ENCODE measurements at places on chromosomes 13 and 19. TPM values are rescaled to one million over a fixed set of nuclear protein-coding genes. Genes with fewer than 3 reads are reported as not detected.

- H3K27me3 ChIP-seq: peaks cover 3% of the 10 kb centered on the region
- H3K36me3 ChIP-seq: no peaks in the 10 kb centered on the region
- no peak overlapping the region for H3K27ac ChIP-seq
- H3K4me3 ChIP-seq: no peak overlapping the region
- no peaks in the 10 kb centered on the region for H3K4me1 ChIP-seq
These were observed 80.0 kb upstream of the FREM2 start for GRCh38 chr13:38606699-38607535.

GRCh38 chr19:49461656-49462055 lies 8.6 kb downstream of the ALDH16A1 start:
- DNase-seq: no peak
- peaks cover 87% of the 10 kb centered on the region for H3K36me3 ChIP-seq
- no peak overlapping the region for H3K4me3 ChIP-seq
- H3K27me3 ChIP-seq: no peaks in the 10 kb centered on the region

Gene INSR
- total RNA-seq: 33.4 TPM

Gene METTL21C
- not detected for total RNA-seq

GRCh38 chr19:31171936-31172335 lies 177.3 kb downstream of the TSHZ3 start:
- H3K36me3 ChIP-seq: no peaks in the 10 kb centered on the region
- no peaks in the 10 kb centered on the region for H3K4me1 ChIP-seq

- H3K27me3 ChIP-seq: no peaks in the 10 kb centered on the region
- no peak overlapping the region for H3K27ac ChIP-seq
- DNase-seq: no peak
- no peak overlapping the region for H3K4me3 ChIP-seq
These were observed 13.3 kb upstream of the MISP start for GRCh38 chr19:737591-738093.

Gene CDX2
- not detected for total RNA-seq

Gene RAB3A
- total RNA-seq: 0.44 TPM

- H3K27me3 ChIP-seq: no peaks in the 10 kb centered on the region
- H3K36me3 ChIP-seq: no peaks in the 10 kb centered on the region
- peak overlapping the region; percentile 73 for H3K27ac ChIP-seq
- H3K4me3 ChIP-seq: no peak overlapping the region
These were observed 76.1 kb upstream of the PCDH8 start for GRCh38 chr13:52924289-52925148.

DNA sequence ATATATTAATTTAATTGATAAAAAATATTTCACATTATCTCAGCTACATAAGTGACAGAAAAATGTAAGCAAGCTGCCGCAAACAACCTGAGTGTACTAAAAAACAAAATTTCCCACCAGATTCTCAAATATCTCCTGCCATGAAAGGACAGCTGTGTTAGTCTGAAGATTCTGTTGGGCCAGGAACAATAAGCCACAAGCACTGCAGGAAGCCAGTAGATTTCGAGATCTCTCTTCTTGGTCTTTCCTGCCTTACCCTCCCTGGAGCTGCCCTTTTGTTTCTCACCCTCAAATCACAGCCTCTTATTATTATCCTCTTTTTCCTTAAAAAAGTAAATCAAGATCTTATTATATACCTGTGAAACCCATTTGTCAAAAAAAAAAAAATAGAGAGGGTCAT lies 165.6 kb downstream of the EFNB2 start:
- no peak overlapping the region for H3K27ac ChIP-seq
- no peak for DNase-seq
- no peaks in the 10 kb centered on the region for H3K27me3 ChIP-seq
- no peaks in the 10 kb centered on the region for H3K4me1 ChIP-seq

- H3K27me3 ChIP-seq: no peaks in the 10 kb centered on the region
- no peaks in the 10 kb centered on the region for H3K4me1 ChIP-seq
- no peak overlapping the region for H3K4me3 ChIP-seq
- H3K27ac ChIP-seq: no peak overlapping the region
These were observed 547.3 kb upstream of the MIR17HG start for GRCh38 chr13:90800082-90800746.

Gene PSG11
- not detected for total RNA-seq

Gene NCR1
- not detected for total RNA-seq

- no peaks in the 10 kb centered on the region for H3K4me1 ChIP-seq
- H3K4me3 ChIP-seq: no peak overlapping the region
- H3K36me3 ChIP-seq: no peaks in the 10 kb centered on the region
- no peak for DNase-seq
These were observed 211.3 kb downstream of the RBM26 start for GRCh38 chr13:79194727-79195126.

GRCh38 chr13:113425941-113426590 lies 27.2 kb downstream of the ADPRHL1 start:
- H3K4me1 ChIP-seq: peaks cover 4% of the 10 kb centered on the region
- no peak overlapping the region for H3K27ac ChIP-seq
- no peaks in the 10 kb centered on the region for H3K36me3 ChIP-seq
- no peak overlapping the region for H3K4me3 ChIP-seq
- no peaks in the 10 kb centered on the region for H3K27me3 ChIP-seq

GRCh38 chr13:107865643-107866031 lies 349.7 kb downstream of the LIG4 start:
- peaks cover 24% of the 10 kb centered on the region for H3K4me1 ChIP-seq
- H3K27me3 ChIP-seq: no peaks in the 10 kb centered on the region
- H3K36me3 ChIP-seq: no peaks in the 10 kb centered on the region
- H3K27ac ChIP-seq: no peak overlapping the region
- DNase-seq: no peak

Gene MUC16
- 0.08 TPM for total RNA-seq

GRCh38 chr19:19743176-19743575 lies 10.3 kb upstream of the ZNF14 start:
- no peaks in the 10 kb centered on the region for H3K27me3 ChIP-seq
- no peak overlapping the region for H3K4me3 ChIP-seq
- H3K36me3 ChIP-seq: no peaks in the 10 kb centered on the region
- no peak overlapping the region for H3K27ac ChIP-seq

DNA sequence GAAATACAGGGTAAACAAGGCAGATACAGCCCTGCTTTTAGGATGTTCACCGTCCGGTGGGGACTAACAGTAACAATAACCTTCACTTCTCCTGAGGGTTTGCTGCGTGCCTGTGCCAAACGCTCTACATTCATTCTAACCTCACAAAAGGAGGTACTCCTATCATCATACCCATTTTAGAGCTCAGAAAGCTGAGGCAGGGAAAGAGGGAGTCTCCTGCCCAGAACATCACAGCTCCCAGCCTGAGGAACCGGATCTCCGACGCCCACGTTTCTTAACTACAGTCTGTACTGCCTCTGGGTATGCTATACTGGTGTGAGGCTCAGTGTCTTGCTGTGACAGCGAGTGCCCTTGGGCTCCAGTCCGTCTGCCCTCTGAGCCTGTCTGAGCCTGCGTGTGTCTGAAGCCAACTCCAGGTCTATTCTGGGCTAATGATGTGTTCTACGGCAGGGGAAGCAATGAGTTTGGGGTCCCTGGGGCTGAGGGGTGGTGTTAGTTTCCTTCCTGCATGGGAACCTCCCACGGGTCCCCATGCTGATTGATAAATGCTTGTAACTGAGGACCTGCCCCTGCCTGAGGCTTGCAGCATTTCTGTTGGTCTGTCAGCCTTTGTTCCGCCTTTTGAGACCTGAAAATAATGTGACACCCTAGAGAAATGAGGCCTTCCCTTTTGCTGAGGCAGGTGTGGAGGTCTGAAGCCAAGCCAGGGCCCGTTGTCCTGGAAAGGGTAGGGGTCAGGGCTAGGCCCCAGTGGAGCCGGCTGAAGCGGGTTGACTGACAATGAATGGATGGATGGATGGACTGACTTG lies 4.9 kb downstream of the LIPE start:
- DNase-seq: no peak
- H3K27me3 ChIP-seq: no peaks in the 10 kb centered on the region
- H3K27ac ChIP-seq: peak overlapping the region; percentile 85
- peaks cover 48% of the 10 kb centered on the region for H3K4me1 ChIP-seq
- peak overlapping the region; percentile 59 for H3K4me3 ChIP-seq
- H3K36me3 ChIP-seq: no peaks in the 10 kb centered on the region

- peak overlapping the region; percentile 55 for H3K4me3 ChIP-seq
- peak overlapping the region; percentile 94 for H3K27ac ChIP-seq
- H3K4me1 ChIP-seq: peaks cover 6% of the 10 kb centered on the region
- no peaks in the 10 kb centered on the region for H3K36me3 ChIP-seq
These were observed 26.8 kb upstream of the UBE2L5 start for GRCh38 chr13:30395192-30396158.

GRCh38 chr13:24250376-24251057 lies 58.9 kb upstream of the C1QTNF9 start:
- no peak for DNase-seq
- H3K4me3 ChIP-seq: no peak overlapping the region
- H3K4me1 ChIP-seq: no peaks in the 10 kb centered on the region
- no peaks in the 10 kb centered on the region for H3K36me3 ChIP-seq
- H3K27ac ChIP-seq: peak overlapping the region; percentile 61

DNA sequence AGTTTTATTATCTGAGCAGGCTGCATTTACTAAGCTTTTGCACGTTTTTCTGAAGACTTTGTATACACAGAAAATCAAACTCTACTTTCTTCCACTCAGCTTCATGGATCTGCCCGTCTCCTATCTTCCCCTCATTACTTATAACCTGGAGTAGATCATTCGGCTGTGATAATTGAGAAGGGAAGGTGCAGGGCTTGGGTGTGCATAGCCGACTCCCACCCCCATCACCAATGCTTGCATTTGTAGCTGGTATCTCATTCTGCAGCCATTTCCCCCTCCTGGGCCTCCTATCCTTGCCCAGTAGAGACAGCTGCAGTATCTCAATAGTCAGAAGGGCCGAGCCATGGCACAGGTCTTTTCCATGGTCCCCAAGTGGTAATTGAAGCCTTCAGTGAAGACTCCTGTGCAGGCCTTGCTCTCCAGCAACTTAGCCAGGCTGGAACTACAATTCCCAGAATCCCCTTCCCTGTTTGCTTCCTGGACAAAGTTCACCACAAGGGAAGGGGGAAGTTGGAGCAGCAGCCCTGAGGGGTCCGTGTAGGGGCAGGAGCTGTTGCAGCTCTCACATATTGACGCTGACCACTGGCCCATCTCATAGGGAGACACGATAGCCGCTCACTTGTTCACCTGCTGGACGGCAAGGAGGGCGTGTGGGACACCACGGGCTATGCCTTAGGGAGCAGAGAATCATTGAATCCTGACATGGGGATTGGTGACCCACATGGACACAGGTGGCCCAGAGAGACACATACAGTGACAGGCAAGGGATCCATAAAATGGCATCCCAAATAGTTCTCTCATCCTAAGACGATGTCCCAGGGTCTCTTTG lies 2.1 kb upstream of the SIGLEC8 start:
- H3K4me1 ChIP-seq: no peaks in the 10 kb centered on the region
- H3K36me3 ChIP-seq: no peaks in the 10 kb centered on the region
- no peak for DNase-seq
- no peak overlapping the region for H3K27ac ChIP-seq

GRCh38 chr19:7004313-7004931 lies 16.8 kb downstream of the MBD3L2B start:
- no peak for DNase-seq
- H3K27ac ChIP-seq: no peak overlapping the region
- H3K4me1 ChIP-seq: no peaks in the 10 kb centered on the region
- H3K27me3 ChIP-seq: peaks cover 7% of the 10 kb centered on the region
- H3K36me3 ChIP-seq: no peaks in the 10 kb centered on the region
- H3K4me3 ChIP-seq: no peak overlapping the region

Gene RNF113B
- not detected for total RNA-seq

Gene TMEM86B
- 3.6 TPM for total RNA-seq

Gene ZNF570
- 2.7 TPM for total RNA-seq

DNA sequence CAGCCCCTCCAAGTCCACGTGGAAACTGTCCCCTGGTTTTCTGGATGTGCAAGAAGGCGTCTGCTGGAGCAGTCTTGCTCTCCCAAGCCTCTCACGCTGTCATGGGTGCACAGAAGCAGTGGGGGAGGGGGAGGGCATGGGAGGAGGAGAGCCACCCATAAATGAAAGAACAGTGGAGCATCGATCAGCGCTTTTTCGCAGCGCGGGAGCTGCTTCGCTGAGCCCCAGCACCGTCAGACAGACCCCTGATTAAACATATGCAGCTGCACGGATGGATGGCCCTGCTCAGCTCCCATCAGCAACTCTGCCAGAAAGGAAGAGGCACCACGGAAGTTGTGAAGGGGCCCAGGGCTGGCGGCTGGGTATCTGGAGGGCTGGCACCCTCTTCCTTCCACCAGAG lies 264.9 kb downstream of the UQCRFS1 start:
- no peak overlapping the region for H3K27ac ChIP-seq
- H3K36me3 ChIP-seq: no peaks in the 10 kb centered on the region
- no peaks in the 10 kb centered on the region for H3K4me1 ChIP-seq
- no peaks in the 10 kb centered on the region for H3K27me3 ChIP-seq
- H3K4me3 ChIP-seq: no peak overlapping the region
- DNase-seq: no peak

DNA sequence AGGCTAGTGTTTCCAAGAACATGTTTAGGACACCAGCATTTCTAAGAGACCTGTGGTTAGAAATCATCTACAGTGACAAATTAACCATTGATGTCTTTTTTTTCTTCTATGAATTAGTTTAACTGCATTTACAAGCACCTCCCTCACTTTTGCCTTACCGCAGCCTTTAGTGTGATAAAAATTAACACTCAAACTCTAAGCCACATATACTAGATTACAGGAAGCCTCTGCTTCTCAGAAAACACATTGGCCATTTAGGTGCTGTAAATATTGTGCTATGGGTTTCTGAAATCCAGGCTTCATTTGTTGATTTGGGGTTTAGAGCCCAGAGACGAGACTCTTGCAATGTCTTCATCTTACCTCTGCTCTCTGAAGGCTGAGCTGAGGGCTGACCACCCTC lies 34.6 kb upstream of the OLFM4 start:
- peaks cover under 1% of the 10 kb centered on the region for H3K4me1 ChIP-seq
- no peaks in the 10 kb centered on the region for H3K36me3 ChIP-seq
- no peak overlapping the region for H3K4me3 ChIP-seq
- no peak overlapping the region for H3K27ac ChIP-seq

- no peak overlapping the region for H3K27ac ChIP-seq
- DNase-seq: no peak
- H3K27me3 ChIP-seq: no peaks in the 10 kb centered on the region
- no peak overlapping the region for H3K4me3 ChIP-seq
- no peaks in the 10 kb centered on the region for H3K4me1 ChIP-seq
These were observed 402.7 kb downstream of the IRS2 start for GRCh38 chr13:109383683-109384082.

DNA sequence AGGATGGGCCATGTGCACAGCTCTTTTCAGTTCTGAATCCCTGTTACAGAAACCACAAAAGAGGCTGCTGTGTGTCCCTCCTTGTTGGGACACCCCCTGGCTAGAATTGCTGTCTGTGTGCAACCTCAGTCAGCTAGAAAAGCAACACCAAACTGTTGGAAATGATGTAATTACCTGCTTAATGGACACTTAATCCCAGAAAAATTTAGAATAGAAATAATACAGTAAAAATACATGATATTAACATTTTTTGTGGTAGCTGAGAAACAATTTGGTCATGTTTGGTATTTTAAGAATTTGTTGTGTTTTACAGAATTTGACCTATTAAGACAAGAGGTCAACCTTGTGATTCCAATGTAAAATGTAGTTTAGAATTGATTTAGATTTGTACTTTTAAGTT lies 46.8 kb downstream of the FAM124A start:
- no peak overlapping the region for H3K4me3 ChIP-seq
- no peaks in the 10 kb centered on the region for H3K27me3 ChIP-seq
- no peak for DNase-seq
- no peaks in the 10 kb centered on the region for H3K36me3 ChIP-seq

Measured in esophagus squamous epithelium (tissue), 5 donors.